ENCODE measurements at places on chromosomes 3 and 15. TPM values are rescaled to one million over a fixed set of nuclear protein-coding genes. Genes with fewer than 3 reads are reported as not detected.

- DNase-seq: no peak
Observed at GRCh38 chr15:29888646-29889045, 66.4 kb upstream of the TJP1 start.

Gene EPHA6
- not detected for total RNA-seq

DNA sequence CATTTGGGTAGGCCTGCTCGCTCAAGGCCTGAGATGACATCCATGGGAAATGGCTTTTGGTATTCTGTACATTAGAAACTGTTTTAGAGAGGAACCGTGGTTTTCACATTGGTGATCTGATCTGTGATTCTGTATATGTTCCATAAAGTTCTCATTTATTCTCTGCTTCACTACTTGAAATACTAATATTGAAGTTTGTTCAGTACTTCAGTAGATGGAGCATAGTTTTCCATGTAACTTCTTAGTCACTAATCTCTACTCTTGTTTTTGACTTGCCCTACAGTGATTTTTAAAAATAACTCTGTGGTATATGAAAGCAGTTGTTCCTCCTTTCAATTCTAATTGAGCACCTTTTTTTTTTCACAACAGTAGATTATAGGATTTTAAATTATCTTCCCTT lies 66.5 kb downstream of the MBNL1 start:
- DNase-seq: no peak

GRCh38 chr3:62332017-62332416 lies 41.3 kb downstream of the FEZF2 start:
- DNase-seq: no peak

DNA sequence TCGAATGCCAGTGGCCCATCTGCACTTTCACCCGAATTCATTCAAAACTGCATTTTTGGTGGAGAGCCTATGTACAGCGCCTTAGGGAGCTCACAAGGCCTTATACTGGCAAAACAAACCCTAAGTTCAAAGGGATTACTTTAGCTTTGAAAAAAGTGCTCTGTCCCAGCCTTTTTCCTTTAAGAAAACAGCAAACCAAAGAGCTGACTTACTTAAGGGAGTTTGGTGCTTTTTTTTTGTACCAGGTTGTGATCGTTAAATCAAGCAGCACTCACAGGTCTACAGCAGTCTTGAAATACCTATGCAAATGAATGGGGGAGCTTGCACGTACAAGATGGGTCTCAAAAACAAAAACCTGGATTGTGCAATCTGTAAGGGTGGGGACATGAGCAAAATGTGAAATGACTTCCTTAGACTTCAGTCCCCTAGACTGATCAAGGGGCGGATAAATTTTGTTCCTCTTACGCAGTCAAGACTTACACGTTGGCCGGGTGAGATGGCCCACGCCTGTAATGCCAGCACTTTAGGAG lies 11.6 kb upstream of the PIK3CB start:
- DNase-seq: no peak

Gene ALS2CL
- 0.20 TPM for total RNA-seq

DNA sequence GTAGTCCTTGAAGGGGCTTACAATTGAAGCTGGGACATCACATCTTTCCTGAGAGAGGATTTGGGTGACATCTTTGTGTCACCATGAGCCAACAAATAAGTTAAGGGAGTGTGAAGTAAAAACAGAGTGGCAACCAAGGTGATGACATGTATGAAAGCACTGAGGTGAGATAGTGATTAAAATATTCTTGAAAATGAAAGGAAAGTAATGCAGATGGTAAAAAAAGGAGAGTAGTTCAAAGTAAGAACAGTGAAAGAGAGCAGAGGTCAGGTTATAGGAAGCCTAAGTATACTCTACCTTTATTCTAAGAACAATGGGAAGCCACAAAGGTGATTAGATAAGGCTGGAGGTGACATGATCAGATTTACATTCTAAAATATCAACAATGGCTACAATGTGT lies 486.1 kb downstream of the DIPK2A start:
- no peak for DNase-seq

GRCh38 chr15:28107111-28107903 lies 8.2 kb upstream of the OCA2 start:
- DNase-seq: no peak

- DNase-seq: no peak
Observed at GRCh38 chr3:161026612-161027510, 78.3 kb downstream of the B3GALNT1 start.

DNA sequence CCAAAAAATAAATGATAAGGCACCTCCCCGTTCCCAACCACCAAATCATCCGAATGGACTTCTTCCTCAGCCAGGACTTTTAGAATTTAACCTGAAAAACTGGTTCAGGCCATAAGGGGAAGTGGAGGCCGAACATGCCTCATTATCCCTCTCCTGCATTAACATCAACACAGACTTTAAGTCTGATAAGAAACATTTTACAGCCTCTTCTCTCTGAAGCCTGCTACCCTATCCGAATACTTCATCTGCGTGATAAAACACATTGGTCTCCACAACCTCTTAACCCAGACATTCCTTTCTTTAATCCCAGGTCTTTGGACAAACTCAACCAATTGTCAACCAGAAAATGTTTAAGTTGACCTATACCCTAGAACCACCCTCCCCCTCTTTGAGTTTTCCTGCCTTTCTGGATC lies 850 bp upstream of the SLC41A3 start:
- DNase-seq: no peak

DNA sequence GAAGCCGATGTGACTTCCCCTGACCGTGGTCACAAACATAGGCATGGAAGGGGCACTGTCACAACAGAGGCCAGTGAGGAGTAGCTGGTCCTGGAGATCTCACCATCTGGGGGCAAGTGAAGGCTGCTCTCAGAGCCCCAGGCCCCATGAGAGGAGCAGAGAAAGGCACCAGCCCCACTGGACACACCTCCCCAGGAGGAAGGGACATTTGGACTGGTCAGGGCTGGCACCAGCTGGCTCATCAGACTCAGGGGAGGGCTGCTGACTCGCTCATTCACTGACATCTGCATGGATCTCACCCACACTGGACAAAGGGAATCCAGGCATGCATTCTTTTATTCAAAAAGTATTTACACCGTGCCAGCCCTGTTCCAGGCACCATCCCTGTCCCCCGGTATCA lies 26.8 kb downstream of the ESYT3 start:
- DNase-seq: no peak

GRCh38 chr15:84883916-84884781 lies at the start of gene SLC28A1:
Gene SLC28A1, plus strand, starts transcription at chr15:84884662. Its CDS starts 3,099 bp downstream, at chr15:84887761.
- DNase-seq: no peak

DNA sequence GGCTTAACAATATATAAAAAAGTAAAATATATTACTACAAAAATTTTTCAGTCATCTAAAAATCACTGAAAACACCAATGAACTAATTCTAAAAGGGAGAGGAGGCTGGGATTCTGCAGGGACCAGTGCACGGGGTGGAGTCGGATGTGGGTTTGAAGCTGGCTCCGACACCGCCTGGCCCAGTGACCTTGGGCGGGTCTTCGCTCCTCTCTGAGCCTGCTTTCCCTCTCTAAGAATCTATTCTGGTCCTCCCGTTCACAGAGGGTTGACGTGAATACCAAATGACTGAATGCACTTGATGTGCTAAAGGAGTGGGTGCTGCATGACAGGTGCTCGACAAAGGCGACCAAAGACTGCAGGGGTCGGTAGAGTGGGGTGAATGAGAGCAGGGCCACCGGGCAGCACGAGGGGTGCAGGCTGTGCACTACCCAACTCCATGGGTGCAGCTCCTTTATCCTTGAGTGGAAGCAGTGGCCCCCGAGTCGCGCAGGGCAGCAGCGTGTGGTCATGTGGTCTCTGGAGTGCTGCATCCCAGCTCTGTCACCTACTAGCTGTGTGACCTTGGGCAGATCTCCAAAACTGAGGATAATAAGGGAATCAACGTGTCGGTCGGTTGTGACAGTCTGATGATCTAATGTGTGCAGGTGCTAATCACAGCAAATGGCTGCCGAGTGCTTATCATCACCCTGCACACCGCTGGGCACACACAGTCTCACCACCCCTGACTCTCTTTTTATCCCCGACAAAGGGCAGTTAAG lies 8.6 kb upstream of the IQSEC1 start:
- no peak for DNase-seq

Gene ISL2
- total RNA-seq: 3.8 TPM

- DNase-seq: peak; percentile 4
Observed at GRCh38 chr15:80494351-80494751, 90.2 kb downstream of the ARNT2 start.

Gene CYP8B1
- not detected for total RNA-seq

Gene TJP1
- 42.9 TPM for total RNA-seq

DNA sequence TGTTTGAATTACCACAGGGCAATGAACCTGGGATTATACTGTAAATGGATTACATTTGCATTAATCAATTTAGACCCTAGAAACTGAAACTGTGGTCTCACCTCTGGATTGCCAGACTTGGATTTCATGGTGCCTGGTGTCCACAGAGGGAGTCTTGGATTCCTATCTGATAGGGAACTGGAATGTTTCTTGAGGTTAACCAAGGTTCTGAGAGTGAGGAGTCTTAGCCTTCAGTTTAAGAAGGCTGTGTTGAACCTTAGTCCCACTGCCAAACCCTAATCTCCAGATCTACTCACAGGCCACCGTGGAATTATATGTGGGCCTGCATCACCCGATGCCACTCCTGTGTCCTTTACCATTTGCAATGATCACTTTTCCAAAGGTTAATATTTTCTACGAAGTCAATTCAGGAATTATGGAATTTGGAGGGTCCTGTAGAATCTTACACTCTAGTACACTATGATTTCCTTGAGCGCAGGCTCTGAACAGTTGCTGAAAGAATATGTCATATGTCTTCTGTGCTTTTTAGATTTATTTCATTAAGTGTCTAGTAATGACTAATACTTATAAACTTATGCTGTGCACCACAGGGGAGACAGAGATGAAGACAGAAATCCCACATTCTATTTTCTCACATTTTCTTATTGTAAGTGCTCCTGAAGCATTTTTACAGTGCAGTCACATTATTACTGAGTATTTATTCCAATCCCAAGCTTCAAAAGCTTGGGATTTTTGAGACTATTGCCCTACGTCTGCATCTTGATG lies 87.9 kb downstream of the EFL1 start:
- DNase-seq: no peak
